ENCODE measurements at places on chromosomes 13 and 19.
A peak's percentile ranks its signal among the peaks of the same experiment; 100 is the strongest.

- DNase-seq, result peak; percentile 27
These were observed 699 bp downstream of the MEGF8 start for GRCh38 chr19:42325896-42326771.

DNA sequence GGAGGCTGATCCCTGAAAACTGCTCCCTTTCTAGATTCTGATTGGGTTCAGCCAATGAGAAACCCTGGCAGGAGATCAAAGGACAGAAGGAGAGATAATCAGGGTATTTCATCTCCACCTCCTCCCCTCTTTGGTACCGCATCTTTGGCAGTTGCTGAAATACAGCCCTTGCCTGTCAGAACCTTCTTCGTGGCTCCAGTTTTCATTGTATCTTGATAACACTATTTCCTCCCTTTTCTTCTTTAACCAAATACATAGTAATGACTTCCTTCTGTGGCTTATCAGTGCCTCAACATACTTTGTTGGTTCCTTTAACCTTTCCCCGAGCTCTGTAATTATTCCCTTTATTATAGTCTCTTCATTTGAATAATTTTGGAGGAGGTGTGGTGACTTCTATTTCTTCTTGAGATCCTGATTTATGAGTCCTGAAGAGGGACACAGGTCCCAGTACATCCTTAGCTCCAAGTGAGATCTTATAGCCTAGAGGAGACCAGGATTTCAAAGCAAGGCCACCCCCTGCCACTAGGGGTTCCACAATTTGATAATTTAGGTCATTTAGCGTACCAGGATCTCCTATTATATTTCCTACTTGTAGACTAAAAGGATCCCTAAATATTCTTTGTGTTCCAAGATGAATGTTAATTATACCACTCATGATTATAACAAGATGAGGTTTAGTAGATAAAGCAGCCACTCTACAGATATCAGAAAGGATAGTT, 98.0 kb downstream of the EDNRB start:
- no peak for DNase-seq

- DNase-seq, result peak; percentile 40
These were observed 959 bp downstream of the CHMP2A start for GRCh38 chr19:58553799-58554493.

- DNase-seq, result no peak
These were observed 43.2 kb upstream of the WDFY2 start for GRCh38 chr13:51541037-51541436.

DNA sequence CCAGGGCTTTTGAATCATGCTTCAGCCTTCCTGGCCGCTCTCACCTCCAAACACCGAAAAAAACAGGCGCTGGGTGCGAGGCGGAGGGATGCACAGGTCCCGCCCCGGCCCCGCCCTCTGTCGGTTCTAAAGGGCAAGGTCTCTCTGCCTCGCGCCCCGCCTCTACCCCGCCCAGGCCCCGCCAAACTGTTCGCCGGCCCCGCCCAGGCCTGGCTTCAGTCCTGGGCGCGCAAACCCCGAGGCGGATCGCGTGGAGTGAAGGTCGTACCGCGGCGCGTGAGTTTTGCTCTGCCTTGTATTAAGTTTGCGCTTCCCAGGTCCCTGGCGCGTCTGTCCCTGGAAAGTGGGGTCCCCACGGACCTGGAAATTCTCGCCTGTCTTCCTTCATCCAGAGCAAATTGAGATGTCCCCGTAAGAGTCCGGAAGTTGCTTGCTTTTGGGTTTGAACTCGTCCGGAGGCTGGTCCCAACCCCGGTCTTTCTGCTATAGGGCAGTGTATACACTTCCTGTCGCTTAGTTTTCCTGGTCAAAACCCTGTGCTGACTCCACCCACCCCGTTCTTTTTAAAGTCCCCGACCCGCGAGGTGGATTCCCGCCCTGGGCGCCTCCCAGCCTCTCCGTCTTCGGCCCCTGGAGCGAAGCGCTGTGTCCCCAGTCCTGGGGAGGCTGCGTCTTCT, 8.4 kb downstream of the ZNF808 start:
- DNase-seq, result peak; percentile 91

- DNase-seq, result no peak
These were observed 29.8 kb upstream of the FRY start for GRCh38 chr13:32001769-32002168.

GRCh38 chr19:45820413-45821102, 5.5 kb upstream of the RSPH6A start:
- DNase-seq, result no peak

GRCh38 chr13:33636955-33637670, 180.8 kb upstream of the RFC3 start:
- DNase-seq, result no peak

- DNase-seq, result no peak
These were observed 49.4 kb upstream of the ARHGEF7 start for GRCh38 chr13:111065698-111066097.

DNA sequence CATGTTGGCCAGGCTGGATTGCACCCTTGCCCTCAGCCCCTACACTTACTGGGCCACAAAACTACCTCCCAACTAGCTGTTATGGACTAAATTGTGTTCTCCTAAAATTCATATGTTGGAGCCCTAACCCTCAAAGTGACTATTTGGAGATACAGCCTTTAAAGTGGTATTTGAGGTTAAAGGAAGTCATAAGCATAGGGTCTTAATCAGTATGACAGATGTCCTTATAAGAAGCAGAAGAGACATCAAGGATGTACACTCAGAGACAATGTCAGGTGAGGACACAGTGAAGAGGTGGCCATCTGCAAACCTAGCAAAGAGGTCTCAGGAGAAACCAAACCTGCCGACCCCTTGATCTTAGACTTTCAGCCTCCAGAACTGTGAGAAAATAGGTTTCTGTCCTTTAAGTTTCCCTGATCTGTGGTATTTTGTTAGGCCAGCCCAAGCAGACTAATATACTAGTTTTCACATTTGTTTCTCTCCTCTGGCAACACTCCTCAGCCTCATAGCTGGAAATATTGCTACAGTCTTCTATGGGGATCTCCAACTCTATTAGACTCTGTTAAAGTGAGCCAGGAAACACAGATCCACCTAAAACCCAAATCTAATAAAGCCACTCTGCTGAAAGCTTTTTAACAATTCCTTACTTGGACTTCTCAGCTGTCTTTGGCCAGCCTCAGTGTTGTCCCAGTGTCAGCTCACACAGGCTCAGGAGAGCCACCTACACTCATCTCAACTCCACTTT, 256.5 kb downstream of the TBC1D4 start:
- DNase-seq, result no peak

GRCh38 chr19:4370418-4371041, 27.2 kb downstream of the MPND start:
- DNase-seq, result no peak

DNA sequence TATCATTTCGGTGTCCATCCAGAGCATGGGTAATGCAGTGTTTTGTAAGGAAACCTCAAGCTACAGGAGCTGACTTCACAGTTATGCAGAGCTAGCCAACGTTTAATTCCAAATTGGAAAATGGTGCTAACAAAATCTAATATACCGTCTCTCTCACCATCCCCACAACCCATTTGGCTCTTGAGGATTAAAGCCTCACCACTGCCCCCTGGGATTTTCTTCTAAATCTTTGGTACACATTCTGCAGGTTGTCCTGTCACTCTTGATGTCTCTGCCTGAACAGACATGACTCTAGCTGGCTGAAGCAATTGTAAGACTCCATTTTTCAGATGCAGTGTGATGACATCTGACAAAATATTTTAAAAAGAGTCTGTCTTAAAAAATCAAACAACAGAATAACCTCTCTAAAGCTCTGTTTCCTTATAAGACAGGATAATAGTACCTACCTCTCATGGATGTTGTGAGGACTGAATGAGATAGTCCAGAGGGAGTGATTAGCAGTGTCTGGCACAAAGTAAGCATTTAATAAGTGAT, 451.8 kb downstream of the SUCLA2 start:
- no peak for DNase-seq

GRCh38 chr13:80873589-80873988, 532.7 kb upstream of the SPRY2 start:
- DNase-seq, result no peak

DNA sequence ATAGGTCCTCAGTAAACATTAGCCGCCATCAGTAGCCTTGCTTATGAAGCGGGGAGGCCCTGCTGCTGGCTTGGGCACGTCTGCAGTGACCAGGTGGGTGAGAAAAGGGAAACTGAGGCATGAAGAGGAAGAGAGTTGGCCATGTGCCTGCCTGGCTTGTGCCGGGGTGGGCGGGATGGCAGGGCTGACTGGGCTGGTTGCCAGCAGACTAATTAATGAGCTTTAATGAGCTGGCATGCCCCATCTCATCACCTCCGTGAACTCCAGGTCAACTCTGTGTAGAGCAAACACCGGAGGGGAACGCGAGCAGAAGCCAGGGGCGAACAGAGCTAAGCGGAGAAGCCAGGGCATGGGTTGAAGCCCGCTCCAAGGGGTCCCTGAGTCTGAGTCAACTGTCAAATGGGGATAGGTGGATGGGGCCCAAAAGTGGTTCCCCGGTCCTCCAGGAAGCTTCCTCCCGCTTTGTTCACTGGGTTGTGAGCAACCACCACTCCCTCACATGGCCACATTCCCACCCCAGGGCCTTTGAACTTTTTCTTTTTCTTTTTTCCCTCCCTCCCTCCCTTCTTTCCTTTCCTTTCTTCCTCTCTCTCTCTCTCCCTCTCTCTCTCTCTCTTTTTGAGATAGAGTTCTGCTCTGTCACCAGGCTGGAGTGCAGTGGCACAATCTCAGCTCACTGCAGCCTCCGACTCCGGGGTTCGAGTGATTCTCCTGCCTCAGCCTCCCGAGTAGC, 8.7 kb downstream of the NR2F6 start:
- no peak for DNase-seq

GRCh38 chr13:46663206-46664037, 110.5 kb downstream of the LRCH1 start:
- DNase-seq, result no peak

DNA sequence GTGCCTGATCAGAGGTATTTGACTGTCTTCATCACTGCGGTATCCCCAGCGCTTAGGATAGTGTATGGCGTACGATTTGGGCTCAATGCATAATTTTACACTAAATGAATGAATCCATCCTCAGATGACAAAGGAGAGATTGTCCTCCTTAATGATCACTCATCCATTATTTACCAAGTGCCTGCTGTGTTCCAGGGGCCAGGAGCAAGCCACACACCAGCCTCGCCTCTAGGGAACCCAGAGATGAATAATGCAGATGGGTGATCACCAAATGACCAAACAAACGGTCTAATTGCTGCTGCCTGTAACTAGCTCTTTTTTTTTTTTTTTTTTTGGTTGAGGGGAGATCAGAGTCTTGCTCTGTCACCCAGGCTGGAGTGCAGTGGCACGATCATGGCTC, 5.9 kb upstream of the GPR32 start:
- peak; percentile 77 for DNase-seq

GRCh38 chr19:49097453-49098288, 12.4 kb downstream of the SNRNP70 start:
- peak; percentile 91 for DNase-seq

DNA sequence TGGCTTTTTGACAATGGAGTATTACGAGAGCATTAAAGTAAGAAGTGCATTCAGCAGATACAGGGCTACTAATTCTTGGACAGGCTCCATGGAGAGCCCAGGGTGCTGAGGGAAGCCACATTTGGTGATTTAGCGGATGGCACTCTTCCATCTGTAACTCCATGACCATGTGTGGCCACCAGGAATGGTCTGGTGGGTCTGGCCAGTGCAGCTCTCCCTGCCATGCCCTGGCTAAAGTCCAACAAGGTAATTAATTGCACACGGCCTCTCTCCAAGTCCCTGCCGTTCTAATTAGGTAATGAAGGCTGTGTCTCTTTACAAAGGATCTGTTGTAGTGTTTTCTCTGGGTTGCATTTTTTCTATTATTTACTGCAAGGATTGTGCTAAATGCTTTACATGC, 4.3 kb upstream of the ZFR2 start:
- no peak for DNase-seq

GRCh38 chr19:46972311-46972710, 47.3 kb upstream of the NPAS1 start:
- no peak for DNase-seq

DNA sequence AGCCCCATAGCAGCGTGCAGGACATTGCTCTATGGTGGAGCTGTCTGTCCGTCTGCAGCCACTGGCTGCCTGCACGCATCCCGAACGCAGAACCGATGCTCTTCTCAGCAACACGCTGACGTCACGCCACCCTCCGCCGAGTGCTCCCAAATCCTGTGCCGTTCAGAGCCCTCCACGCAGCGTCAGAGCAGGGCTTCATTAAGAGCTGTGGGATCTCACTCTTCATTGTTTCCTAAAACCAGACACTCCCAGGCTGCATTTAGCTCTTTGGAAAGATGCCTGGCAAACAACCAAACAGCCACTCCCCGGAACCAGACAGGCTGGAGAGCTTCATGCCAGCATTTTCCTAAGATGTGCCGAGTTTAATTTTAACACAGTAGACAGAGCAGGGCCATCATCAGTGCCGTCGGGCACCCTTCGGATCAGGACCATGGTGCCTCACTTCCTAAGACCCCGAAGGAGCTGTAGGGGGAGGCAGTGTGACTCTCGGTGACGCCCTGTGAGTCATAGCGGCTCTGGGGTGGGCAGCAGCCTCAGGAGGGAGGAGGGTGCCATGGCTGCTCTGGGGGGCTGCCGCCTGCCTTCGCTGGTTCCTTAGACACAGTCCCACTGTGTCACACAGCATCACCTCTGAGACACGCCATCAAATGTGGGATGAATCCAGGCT, 131.5 kb upstream of the MCF2L start:
- no peak for DNase-seq

DNA sequence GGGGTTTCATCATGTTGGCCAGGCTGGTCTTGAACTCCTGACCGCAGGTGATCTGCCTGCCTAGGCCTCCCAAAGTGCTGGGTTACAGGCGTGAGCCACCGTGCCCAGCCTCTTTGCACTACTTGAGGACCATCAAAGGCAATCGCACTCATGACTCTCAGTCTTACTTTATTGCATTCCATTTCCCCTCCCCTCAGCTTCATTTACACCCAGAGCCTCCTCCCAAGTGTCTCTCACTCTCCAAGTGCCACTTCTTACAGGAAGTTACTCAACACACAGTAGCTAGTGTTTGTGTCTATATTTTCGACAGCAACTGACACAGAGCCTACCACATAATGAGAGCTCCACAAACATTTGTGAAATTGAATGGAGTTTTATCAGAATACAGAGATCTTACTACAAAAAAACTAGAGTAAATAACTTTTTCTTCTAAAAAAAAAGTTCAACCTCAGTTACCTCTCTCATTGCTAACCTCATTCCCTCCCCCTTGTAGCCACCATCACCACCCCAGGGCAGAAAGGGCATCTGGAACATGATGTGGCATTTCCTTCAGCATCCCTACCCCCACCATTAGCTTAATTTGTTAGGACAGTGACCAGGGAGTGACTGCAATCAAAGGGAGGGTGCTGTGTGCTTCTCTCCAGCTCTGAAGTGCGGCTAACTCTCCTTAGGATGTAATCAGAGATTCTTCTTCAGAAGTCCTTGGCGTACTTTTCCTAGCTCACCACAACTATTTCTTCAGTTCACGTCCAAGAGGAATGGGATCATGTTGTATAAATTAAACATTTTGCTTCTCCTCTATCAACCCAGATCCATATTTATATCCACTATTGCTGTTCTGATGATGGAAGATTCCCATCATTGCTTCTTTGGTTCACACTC, 17.0 kb upstream of the RUBCNL start:
- DNase-seq, result no peak

DNA sequence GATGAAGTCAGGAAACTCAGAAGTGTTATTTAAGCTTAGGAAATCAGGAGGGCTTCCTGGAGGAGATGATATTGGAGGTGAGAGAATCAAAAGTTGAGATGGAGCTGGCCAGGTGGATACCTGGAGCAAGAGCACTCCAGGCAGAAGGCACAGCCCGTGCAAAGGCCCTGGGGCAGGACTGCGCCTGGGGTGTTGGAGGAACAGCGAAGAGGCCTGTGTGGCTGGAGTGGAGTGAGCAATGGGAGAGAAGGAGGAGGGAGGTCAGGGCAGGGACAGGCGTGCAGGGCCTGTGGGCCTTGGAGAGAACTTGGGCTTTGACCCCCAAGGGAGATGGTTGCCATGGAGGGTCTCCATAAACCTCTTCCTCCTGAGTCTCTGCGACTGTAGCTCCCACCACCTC, 42.1 kb downstream of the ZNRF4 start:
- no peak for DNase-seq

All from eye (tissue), 1 donor.